ENCODE measurements at places on chromosomes 12 and 14. TPM values are rescaled to one million over a fixed set of nuclear protein-coding genes. Genes with fewer than 3 reads are reported as not detected.

DNA sequence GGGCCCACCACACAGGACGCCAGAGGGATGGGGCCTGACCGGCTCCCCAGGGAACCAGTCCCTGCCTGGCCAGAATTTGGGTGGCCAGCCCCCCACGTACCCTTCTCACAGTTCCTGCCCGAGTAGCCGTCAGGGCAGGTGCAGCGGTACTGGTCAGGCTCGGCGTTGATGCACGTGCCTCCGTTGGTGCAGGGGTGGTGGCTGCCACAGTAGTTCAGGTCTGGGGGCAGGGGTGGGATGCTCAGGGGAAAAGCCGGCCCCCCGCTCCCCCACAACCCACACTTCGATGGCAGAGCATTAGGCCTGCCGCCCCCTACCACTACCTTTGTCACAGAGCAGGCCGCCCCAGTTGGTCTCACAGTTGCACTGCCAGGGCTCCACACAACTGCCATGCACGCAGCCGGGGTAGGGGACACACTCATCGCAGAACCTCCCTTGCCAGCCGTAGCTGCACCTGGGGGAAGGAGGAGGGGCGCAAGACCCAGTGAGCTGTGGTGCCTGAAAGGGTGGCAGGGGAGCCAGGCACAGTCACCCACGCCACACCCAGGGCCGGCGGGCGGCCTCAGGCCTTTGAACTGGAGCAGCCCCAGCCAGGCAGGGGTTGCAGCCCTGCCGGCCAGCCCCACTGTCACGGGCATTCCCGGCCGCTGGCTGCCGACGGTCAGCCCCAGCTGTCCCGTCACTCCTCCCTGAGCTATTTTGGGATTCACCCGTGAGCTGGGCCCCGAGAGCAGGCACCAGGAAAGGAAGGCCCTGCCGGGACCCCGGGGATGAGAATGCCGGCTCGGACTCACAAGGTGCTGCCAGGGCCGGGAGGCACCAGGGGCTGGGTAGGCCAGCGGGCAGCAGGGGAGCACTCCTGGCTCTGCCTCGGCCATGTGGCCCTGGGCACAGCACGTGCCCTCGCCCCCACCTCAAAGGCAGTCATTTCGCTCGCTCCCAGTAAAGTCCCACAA, 16.5 kb downstream of the JAG2 start:
- no peak for DNase-seq
- no peaks in the 10 kb centered on the region for H3K4me1 ChIP-seq
- no peaks in the 10 kb centered on the region for H3K27me3 ChIP-seq
- no peak overlapping the region for H3K4me3 ChIP-seq

GRCh38 chr12:47776471-47777143, 3.6 kb downstream of the SLC48A1 start:
- no peaks in the 10 kb centered on the region for H3K36me3 ChIP-seq
- peak overlapping the region; percentile 74 for H3K27ac ChIP-seq
- peaks cover 64% of the 10 kb centered on the region for H3K4me1 ChIP-seq
- DNase-seq, result no peak

- no peak overlapping the region for H3K27ac ChIP-seq
- H3K27me3 ChIP-seq, result no peaks in the 10 kb centered on the region
- H3K4me3 ChIP-seq, result no peak overlapping the region
- H3K36me3 ChIP-seq, result no peaks in the 10 kb centered on the region
- H3K4me1 ChIP-seq, result peaks cover 8% of the 10 kb centered on the region
These were observed 219.1 kb downstream of the ESR2 start for GRCh38 chr14:64074961-64075612.

- DNase-seq, result no peak
- H3K27me3 ChIP-seq, result no peaks in the 10 kb centered on the region
- H3K4me3 ChIP-seq, result no peak overlapping the region
These were observed 56.3 kb downstream of the SLC6A15 start for GRCh38 chr12:84856156-84856900.

DNA sequence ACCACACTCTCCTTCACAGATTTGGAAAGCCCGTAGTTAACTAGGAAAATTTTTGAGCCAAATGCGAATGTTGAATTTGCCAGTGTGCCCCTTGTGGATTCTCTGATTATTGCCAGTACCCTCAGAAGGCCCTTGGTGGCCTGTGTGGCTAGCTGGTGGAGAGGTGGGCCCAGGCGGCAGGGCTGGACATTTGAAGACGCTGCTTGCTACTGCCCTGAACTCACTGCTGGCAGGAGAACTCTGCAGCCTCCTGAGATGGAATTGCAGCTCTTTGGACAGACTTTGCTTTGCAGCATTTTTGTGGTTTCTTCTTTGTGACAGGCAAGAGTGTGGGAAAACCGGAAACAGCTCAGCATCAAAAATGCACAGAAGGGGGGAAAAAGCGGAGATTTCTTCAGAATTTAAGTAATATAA, 97.6 kb downstream of the TGFB3 start:
- no peaks in the 10 kb centered on the region for H3K4me1 ChIP-seq
- no peaks in the 10 kb centered on the region for H3K36me3 ChIP-seq
- no peaks in the 10 kb centered on the region for H3K27me3 ChIP-seq
- H3K27ac ChIP-seq, result no peak overlapping the region

GRCh38 chr12:109056891-109057290, 4.5 kb downstream of the USP30 start:
- no peaks in the 10 kb centered on the region for H3K36me3 ChIP-seq
- no peak overlapping the region for H3K4me3 ChIP-seq
- peaks cover 18% of the 10 kb centered on the region for H3K4me1 ChIP-seq
- no peaks in the 10 kb centered on the region for H3K27me3 ChIP-seq
- H3K27ac ChIP-seq, result no peak overlapping the region

DNA sequence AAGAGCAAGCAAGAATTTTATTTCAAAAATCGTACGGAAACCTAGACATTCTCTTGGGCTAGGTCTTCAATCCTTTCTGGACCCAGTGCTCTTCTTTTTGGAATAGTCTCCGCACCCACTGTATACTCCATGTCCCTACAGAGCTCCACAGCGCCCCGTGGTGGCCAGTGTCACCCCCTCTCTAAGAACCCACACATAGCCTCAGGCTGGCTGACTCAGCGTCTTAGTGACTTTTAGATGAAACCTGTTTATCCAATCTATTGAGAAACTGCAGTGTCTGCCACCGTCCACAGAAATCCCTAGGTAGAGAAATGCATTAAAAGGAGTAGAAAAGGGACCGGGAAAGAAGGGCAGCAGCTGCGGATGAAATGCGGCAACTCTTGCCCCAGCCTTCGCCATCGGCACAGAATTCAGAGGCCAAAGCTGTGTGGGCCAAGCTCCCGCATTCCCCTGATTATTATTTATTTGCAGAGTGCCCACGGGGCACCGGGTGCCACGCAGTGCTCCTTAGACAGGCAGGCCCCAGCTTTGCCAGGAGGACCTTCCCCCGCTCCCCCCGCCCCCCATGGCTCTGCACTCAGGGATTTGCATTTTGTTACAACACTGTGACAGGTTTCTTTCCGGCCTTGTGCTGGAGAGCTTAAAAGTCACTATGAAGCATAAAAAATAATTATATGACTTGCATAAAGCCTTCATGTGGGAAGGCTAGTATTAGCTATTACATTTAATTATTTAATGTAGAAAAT, 170.1 kb upstream of the FKBP4 start:
- H3K27me3 ChIP-seq, result no peaks in the 10 kb centered on the region
- peak; percentile 81 for DNase-seq
- H3K36me3 ChIP-seq, result no peaks in the 10 kb centered on the region
- H3K4me1 ChIP-seq, result peaks cover 7% of the 10 kb centered on the region
- H3K4me3 ChIP-seq, result no peak overlapping the region

DNA sequence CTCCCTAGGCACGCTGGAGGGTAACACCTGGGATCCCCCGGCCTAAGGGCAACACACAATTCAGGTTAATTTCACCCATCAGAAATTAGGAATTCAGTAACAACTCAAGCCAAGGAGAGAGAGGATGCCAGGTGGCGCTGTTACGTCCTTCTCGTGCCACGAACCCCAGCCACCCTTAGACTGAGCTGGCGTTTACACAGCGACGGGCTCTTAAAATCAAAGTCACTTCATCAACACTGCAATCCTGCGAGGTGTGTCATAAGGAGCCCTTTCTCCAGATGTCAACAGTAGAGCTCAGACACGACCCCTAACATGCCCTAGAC, 110.6 kb upstream of the TMEM132D start:
- H3K4me1 ChIP-seq, result no peaks in the 10 kb centered on the region
- no peaks in the 10 kb centered on the region for H3K36me3 ChIP-seq
- H3K27ac ChIP-seq, result no peak overlapping the region
- DNase-seq, result no peak

- peak; percentile 86 for DNase-seq
- peak overlapping the region; percentile 76 for H3K27ac ChIP-seq
- peaks cover 75% of the 10 kb centered on the region for H3K4me1 ChIP-seq
- H3K36me3 ChIP-seq, result 0 out of 2 replicates have a peak, but pooled peaks cover 3% of the 10 kb centered on the region
- H3K4me3 ChIP-seq, result peak overlapping the region; percentile 79
These were observed 2.7 kb downstream of the KTN1 start for GRCh38 chr14:55582746-55583145.

- no peaks in the 10 kb centered on the region for H3K4me1 ChIP-seq
- DNase-seq, result no peak
These were observed 7.2 kb downstream of the CBLN3 start for GRCh38 chr14:24422261-24422660.

DNA sequence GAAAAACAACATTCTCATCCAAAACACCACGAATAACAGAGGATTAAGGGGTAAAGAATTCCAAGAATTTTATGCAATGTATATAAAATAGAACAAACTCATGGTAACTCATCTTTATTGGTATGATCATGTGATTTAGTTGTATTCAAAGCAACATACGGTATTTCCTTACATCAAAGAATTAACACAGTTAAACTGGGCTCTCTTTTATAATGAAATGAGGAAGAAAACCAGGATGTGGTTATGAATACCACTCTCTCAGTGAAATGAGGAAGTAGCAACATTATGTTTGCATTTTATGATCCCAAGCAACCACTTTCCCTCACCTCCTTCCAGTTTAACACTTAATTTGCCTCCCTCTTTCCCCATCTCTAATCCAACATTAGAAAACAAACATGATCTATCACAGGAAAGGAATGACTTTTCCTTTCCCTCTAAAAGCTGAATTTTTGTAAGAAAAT, 22.9 kb downstream of the SPTLC2 start:
- peak overlapping the region; percentile 94 for H3K27ac ChIP-seq
- DNase-seq, result peak; percentile 92
- H3K4me1 ChIP-seq, result peaks cover 82% of the 10 kb centered on the region
- H3K27me3 ChIP-seq, result no peaks in the 10 kb centered on the region
- peaks cover 35% of the 10 kb centered on the region for H3K36me3 ChIP-seq
- H3K4me3 ChIP-seq, result peak overlapping the region; percentile 35

DNA sequence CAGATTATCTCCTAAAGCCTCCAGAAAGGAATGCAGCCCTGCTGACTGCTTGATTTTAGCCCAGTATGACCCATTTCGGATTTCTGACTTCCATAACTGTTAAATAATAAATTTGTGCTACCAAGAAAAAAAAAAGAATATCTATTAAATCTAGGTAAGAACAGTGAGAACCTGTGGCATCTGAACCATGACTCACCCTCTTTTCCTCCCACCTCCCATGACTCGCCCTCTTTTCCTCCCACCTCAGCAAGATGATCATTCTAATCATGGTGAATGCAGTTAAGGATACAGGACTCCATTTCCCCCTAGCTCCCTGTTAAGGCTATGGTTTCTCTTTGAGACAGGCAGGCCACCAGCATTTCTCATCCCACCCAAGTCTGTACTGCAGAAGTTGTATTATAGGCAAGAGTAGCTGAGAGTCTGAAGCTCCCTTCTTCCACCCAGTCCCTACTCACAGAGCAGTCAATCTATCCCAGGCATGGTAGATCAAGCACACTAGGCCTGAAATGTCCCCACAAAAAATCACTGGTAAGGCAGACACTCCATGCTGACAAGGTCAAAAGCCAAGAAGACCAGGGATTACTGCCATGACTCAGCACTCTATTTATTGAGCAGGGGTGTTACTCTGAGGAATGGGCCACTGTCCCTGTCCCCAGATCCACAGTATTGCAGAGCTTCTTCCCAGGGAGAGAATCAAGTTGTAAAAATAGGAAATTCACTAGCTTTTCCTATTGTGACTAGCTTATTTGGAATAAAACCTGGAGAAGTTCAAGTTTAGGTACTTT, 188.9 kb downstream of the ADAMTS20 start:
- no peaks in the 10 kb centered on the region for H3K27me3 ChIP-seq
- no peaks in the 10 kb centered on the region for H3K4me1 ChIP-seq
- H3K36me3 ChIP-seq, result no peaks in the 10 kb centered on the region
- no peak for DNase-seq

- no peaks in the 10 kb centered on the region for H3K4me1 ChIP-seq
- no peak overlapping the region for H3K4me3 ChIP-seq
- H3K27me3 ChIP-seq, result no peaks in the 10 kb centered on the region
- H3K27ac ChIP-seq, result no peak overlapping the region
These were observed 19.7 kb downstream of the ASPG start for GRCh38 chr14:104105071-104105821.

GRCh38 chr12:88638966-88639760, 58.9 kb upstream of the KITLG start:
- H3K27ac ChIP-seq, result no peak overlapping the region
- DNase-seq, result no peak
- H3K4me3 ChIP-seq, result no peak overlapping the region
- H3K4me1 ChIP-seq, result no peaks in the 10 kb centered on the region
- H3K27me3 ChIP-seq, result 0 out of 2 replicates have a peak, but pooled peaks cover 1% of the 10 kb centered on the region

DNA sequence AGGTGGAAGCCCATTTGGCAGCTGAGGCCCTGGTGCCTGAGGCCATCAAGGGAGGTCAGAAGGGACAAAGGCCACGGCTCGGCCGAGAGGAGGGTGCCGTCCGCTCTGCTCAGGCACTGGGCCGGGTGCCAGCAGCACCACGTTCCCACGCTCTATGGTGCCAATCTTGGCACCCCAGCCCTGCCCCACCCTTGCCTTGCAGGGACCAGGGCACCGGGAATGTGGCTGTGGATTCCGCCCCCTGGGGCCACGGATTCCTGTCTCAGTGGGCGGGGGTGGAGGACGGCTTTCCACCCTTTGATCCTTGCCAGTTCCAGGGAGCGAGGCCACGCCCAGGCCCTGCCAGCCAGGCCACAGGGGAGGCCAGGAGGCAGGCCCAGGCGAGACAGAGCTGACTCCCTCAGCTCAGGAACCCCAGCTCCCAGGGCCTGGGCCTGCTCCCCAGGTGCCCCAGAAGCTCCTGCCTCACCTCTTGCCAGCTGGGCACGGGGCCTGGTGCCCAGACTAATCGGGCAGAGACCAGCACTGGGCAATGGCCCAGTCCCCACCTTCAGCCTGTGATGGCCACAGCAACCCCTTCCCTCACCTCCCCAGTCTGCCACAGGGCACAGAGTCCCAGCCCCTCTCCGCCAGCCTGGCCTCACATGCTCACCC, 26.4 kb upstream of the GPR132 start:
- no peak for DNase-seq
- no peaks in the 10 kb centered on the region for H3K4me1 ChIP-seq
- H3K27me3 ChIP-seq, result no peaks in the 10 kb centered on the region
- no peak overlapping the region for H3K4me3 ChIP-seq

GRCh38 chr12:27967551-27968054, 4.9 kb downstream of the PTHLH start:
- no peak overlapping the region for H3K4me3 ChIP-seq
- no peak overlapping the region for H3K27ac ChIP-seq
- H3K36me3 ChIP-seq, result no peaks in the 10 kb centered on the region
- H3K4me1 ChIP-seq, result no peaks in the 10 kb centered on the region

- H3K27ac ChIP-seq, result no peak overlapping the region
- no peak for DNase-seq
- H3K4me3 ChIP-seq, result no peak overlapping the region
- H3K27me3 ChIP-seq, result no peaks in the 10 kb centered on the region
- no peaks in the 10 kb centered on the region for H3K36me3 ChIP-seq
These were observed 160.8 kb upstream of the LMO3 start for GRCh38 chr12:16766736-16767135.

GRCh38 chr14:54206516-54206915, 190.3 kb upstream of the CDKN3 start:
- H3K27ac ChIP-seq, result no peak overlapping the region
- DNase-seq, result no peak

The TSHR gene
- total RNA-seq, result not detected

The CLEC1B gene
- total RNA-seq, result not detected

The KLRG1 gene
- 34.7 TPM for total RNA-seq

The SRRM4 gene
- total RNA-seq, result not detected

The PTHLH gene
- not detected for total RNA-seq

Data from Karpas-422 (cell line).